Renal cortical epithelial cell (primary cell): ENCODE measurements at places on chromosomes 7 and 10. TPM values are rescaled to one million over a fixed set of nuclear protein-coding genes. Genes with fewer than 3 reads are reported as not detected.
A peak's percentile ranks its signal among the peaks of the same experiment; 100 is the strongest.

SDK1 gene
- total RNA-seq = 6.3 and 30.9 TPM in 2 replicates

GRCh38 chr7:158824028-158824427, 5.3 kb downstream of the ESYT2 start:
- DNase-seq = no peak

- DNase-seq = peak; percentile 66
Observed at GRCh38 chr7:116511552-116512519, 12.3 kb downstream of the CAV2 start.

DNA sequence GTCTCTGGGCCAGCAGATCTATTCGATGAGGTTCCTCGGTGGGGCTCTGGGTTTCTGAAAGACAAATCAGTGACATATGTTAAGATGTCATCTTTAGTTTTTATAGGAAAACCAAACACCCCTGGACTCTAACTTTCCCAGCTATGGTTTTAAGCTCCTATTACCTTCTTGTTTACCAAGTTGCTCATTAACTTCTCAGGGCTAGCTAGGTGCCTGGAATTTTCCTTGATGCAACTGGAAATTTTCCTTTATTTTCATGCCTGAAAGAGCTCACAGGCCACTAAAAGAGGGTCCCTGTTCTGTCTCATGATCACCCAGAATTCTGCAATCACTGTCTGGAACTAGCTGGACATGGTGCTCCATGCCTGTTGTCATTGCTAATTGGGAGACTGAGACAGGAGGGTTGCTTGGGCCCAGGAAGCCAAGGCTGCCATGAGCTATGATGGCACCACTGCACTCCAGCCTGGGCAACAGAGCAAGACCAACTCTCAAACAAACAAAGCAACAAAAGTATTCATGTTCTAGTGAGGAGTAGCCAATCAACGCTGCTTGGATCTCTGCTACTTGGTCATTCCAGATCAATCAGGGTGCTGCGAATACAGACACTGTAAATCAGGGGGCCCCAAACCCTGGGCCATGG, 1173.5 kb upstream of the AUTS2 start:
- DNase-seq = peak; percentile 0

DNA sequence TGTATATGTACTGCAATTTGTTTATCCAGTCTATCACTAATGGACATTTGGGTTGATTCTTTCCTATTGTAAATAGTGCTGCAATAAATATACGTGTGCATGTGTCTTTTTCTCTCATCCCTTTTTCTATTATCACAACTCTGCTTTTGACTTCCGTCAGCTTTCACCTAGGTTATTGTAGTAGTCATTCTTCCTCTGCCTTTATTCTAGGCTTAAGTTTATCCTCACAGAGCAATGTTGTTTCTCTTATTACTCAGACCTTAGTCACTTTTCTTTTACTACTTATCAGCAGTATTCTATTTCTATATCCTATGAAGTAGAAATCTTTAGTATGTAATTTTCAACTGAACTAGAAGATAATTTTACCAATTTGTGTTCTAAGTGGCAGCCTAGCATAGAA, 175.3 kb upstream of the SEMA3E start:
- peak; percentile 5 for DNase-seq

- no peak for DNase-seq
Observed at GRCh38 chr10:71909399-71910083, 54.7 kb upstream of the CHST3 start.
